ENCODE measurements at places on chromosomes 11 and 22.

DNA sequence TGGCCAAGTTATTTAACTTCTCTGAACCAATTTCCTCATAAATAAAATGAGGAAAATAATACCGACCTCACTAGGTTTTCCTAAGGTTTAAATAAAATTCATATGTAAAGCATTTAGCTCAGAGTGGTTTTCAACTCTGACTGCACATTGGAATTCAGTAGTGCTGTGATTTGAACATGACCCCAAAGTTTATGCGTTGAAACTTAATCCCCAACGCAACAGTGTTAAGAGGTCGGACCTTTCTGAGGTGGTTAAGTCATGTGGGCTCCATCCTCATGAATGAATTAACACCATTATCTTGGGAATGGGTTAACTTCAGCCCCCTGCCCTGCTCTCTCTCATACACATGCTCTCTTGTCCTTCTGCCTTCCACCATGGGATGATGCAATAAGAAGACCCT lies 322.2 kb downstream of the AASDHPPT start:
- no peak for DNase-seq

DNA sequence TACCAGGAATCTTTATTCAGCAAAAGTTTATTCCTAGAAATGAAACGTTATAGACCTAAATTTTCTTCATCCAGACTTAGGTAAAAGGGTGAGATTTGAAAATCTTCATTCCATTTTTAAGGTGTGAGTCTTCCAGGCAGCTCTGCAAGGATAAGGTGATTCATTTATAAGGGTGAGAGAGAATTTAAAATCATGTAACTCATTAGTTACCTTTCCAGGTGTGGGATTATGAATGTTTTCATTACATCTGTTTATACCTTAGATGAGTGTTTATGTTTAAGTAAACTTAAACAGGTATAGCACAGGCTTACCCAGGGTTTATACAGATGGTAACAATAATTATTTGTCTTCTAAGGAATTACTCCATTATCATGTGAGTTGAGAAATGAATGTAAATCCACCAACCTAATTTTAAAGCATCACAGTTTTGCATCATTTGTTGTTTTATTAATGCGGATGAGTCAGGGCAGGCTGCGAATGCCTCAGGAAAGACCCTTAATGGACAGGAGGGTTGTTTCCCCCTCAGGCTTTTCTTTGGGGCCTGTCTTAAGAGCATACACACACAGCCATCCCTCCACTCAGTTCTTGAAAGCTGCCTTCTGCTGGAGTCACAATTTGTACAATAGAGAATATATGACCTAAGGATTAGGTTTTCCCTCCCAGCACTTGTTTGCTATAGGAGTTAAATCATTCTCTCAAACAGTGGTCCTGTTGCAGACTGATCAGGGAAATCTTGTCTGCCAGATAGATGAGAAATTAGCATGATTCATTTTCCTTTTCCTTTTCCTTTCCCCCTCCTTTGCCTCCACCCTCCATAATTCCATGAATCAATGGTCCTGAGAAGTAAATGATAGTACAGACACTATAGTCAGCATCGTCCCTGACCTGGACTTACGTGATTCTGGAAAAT lies 3.0 kb downstream of the PRSS23 start:
- DNase-seq: no peak

GRCh38 chr22:17921871-17922821 lies 102.2 kb downstream of the MICAL3 start:
- no peak for DNase-seq

GRCh38 chr11:58626934-58627483 lies 4.5 kb downstream of the CNTF start:
- no peak for DNase-seq

DNA sequence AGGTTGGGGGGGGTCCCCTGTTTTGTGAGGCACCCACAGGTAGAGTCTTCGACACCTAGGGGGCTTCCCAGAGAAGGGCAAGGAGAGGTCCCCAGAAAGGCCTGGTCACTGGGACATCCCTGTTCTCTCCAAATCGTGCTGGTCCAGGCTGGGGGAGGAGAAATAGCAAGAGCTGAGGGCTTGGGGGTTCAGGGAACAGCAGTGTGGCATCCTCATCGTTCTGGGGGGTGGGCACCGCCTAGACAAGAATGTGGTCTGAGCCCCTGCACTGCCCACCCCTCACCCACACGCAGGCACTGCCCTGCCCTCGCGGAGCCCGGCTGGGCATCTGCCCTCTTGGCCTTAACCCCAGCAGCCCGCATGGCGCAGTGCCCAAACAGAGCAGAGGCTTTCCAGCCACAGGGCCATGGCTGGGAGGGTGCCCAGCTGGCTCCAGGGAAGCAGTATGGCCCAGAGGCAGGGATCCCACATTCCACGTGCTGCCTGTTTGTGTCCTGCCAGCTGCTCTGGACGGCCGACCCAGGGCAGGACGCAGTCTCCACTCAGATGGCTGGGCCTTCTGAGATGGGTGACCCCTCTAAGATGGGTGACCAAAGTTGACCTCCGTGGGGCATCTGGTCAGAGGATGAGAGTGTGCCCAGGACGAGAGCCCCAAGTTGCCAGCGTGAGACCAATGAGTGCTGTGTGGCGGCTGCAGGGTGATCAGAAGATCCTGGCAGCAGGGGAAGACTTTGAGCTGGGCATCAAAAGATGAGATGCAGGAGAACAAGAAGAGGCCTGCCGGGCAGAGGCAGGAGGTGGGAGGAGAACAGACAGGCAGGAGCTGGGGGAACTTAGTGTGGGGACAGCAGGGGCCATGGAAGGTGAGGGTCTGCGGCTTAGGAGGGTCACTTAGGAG lies 14.4 kb downstream of the SCARF2 start:
- no peak for DNase-seq

- no peak for DNase-seq
Observed at GRCh38 chr11:84795698-84796097, 831.4 kb downstream of the DLG2 start.

- no peak for DNase-seq
Observed at GRCh38 chr11:6307876-6308275, 12.4 kb downstream of the CAVIN3 start.
